ENCODE measurements at places on chromosomes 1 and 21.

GRCh38 chr1:229938551-229938950, 128.5 kb upstream of the GALNT2 start:
- DNase-seq = no peak

DNA sequence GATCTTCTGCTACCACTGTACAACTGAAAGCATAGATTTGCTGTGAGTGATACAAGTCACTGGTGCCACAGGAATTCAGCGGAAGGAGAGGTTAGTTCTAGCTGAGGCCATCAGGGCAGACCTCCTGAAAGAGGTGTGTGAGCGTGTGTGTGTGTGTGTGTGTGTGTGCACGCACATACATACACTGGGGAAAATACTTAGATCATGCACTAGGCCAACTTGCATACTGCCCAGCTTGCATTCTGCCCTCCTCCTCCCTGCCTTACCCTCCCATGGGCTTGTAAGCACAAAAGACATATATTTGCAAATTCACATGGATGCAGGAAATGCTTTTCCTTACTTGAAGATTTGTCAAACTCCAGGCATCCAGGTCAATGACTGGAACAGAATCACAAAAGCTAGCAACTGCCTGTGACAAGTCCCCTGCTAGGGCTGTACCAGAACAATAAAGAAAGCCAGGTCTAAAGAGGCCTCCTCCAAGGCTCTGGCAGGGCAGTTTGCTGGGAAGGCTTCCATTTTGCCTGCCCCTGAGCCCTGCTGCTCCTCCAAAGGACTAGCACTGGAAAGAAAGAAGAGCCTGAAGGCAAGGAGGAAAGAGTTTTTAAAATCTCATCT, 23.2 kb downstream of the PLEKHA6 start:
- DNase-seq = no peak

GRCh38 chr1:29901624-29902325, 665.5 kb downstream of the PTPRU start:
- DNase-seq = no peak

GRCh38 chr1:93007941-93008577, 46.8 kb upstream of the DIPK1A start:
- DNase-seq = no peak

- no peak for DNase-seq
Measured at GRCh38 chr1:4710592-4711415, 56.4 kb downstream of the AJAP1 start.

DNA sequence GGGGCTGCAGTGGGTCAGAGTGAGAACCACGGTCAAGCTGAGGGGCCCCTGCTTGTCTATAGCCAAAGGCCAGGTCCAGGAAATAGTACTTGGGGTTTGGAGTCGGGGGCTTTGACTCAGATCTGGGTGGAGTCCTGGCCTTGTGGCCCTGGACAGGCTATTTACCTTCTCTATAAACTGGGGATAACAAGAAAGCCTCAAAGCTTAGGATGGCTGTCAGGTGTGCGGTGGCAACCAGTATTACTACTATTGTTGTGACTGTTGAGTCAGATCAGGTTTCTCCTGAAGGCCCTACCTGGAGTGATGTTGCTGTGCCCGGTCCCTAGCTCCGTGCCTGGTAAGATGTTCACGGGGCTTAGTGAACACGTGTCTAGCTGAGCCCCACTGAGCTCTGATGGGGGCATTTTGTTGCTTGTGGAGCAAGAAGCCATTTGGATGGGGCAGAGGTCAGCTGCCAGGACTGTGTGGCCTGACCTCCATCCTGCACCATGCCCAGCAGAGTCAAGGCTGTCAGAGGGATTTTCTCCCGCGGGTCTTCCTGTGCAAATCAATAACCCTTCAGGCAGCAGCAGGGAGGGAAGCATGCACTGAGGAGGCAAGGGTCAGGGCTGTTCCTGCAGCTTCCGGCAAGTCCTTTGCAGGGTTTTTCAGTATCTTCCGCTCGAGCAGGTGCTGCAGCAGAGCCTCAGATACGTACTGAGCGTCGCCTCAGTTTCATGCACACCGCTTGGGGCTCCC, 170.3 kb downstream of the CAMTA1 start:
- no peak for DNase-seq

- no peak for DNase-seq
Measured at GRCh38 chr1:163039707-163040093, 29.5 kb upstream of the RGS4 start.

DNA sequence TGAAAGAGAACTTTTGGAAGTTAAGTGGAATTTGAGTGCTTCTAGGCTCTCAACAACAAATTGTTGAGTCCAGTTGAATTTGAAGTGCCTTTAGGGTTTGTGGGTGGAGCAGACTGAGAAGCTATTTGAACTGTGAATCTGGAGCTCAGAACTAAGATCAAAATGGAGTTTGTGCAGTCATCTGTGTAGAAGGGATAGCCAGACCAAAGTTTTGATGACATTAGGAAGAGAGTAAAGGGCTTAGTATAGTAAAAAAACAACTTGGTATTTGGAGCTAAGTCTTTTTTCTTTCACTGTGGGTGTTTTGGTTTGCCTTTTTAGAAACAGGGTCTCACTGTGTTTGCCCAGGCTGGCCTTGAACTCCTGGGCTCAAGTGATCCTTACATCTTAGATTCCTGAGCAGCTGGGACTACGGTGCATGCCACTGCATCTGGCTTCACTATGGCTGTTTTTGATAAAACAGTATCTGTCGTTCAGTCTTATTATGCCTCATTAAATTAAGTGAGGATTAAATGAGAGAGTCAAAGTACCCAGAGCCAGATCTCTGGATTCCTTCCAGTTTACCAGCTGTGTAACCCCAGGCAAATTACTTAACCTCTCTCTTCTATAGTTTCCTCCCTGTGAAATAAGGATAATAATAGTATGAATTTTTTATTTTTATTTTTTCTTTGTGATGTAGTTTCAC, 20.0 kb downstream of the HDAC1 start:
- DNase-seq = no peak

DNA sequence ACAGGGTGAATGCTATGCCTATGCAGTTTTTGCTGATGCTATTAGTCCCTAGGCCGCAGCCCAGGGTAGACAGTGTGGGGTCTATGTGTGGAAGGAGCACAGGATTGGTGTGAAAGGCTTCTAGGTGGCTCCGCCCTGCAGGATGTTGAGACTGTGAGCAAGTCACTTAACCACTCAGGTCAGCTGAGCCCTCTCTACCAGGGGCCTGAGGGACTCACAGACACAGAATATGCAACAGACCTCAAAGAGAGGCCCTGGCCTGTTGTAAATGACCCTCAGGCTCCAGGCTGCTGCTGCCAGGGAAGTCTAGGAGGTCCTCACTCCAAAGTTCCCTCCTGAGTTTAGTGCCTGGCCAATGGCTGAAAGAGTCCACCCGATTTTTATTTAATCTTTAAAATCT, 11.0 kb downstream of the NHLH2 start:
- no peak for DNase-seq

- peak; percentile 63 for DNase-seq
Measured at GRCh38 chr1:101237229-101237837, 514 bp downstream of the S1PR1 start.

- no peak for DNase-seq
Measured at GRCh38 chr1:178328728-178329127, 168.0 kb downstream of the CLEC20A start.

GRCh38 chr1:4319496-4319895, 334.9 kb upstream of the AJAP1 start:
- no peak for DNase-seq

- DNase-seq = no peak
Measured at GRCh38 chr1:221823561-221823960, 81.7 kb upstream of the DUSP10 start.

DNA sequence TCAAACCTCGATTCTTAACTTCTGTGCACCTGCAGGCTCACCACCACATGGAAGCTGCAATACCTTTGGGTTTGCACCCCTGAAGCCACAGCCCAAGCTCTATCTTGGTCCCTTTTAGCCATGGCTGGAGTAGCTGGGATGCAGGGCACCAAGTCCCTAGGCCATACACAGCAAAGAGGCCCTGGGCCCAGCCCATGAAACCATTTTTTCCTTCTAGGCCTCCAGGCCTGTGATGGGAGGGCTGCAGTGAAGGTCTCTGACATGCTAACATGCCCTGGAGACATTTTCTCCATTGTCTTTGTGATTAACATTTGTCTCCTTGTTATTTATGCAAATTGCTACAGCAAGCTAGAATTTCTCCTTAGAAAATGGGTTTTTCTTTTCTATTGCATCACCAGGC, 79.2 kb downstream of the PRRX1 start:
- no peak for DNase-seq

DNA sequence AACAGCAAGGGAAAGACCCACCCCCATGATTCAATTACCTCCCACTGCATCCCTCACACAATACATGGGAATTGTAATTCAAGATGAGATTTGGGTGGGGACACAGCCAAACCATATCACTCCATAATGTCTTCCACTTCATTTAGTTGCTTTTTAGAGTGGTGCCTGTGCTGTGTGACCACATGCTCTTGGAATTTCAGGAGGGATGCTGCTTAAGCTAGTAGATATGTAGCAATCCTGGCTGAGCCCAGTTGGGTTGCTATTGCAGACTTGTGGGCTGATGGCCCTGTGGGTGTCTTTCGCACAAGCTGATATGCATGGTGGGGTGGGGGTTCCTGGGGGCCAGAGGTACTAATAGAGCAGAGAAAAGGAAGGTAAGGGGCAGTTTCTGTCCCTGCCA, 160.4 kb upstream of the SYT6 start:
- no peak for DNase-seq

- no peak for DNase-seq
Measured at GRCh38 chr1:33460144-33460543, 12.3 kb upstream of the ZSCAN20 start.

DNA sequence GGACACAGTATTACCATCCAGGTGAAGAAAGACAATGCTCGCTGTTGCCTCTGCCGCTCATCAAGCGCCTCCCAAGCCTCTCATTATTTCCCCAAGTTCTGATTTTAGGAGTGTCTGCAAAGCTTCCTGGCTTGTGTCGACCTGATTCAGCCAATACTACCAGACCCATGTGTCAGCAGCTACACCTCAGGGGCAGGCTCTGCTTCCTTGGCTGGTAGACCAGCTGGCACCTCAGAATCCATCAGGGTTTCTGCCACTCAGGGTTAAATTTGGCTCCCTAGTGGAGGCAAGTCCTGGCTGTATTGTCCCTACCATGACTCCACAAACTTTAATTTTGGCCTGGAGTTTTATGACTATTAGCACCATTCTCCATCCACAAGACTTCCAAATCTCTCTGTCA, 35.4 kb downstream of the SUSD4 start:
- DNase-seq = no peak

DNA sequence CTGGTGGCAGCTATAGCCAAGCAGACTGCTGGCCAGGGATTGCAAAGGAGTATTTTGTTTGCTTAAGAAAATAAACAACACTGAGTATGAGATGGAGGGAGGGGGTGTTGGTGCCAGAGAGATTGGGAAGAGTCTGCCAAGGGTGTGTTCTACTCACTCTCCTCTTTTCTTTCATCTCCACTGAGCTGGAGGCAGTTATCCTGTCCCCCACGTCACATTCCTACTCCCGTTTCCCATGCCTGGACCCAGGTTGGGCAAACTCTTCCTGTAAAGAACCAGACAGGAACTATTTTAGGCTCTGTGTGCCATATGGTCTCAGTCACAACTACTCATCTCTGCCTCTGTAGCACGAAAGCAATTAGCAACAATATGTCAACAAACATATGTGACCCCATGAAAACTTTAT, 1.4 kb upstream of the IL24 start:
- no peak for DNase-seq

DNA sequence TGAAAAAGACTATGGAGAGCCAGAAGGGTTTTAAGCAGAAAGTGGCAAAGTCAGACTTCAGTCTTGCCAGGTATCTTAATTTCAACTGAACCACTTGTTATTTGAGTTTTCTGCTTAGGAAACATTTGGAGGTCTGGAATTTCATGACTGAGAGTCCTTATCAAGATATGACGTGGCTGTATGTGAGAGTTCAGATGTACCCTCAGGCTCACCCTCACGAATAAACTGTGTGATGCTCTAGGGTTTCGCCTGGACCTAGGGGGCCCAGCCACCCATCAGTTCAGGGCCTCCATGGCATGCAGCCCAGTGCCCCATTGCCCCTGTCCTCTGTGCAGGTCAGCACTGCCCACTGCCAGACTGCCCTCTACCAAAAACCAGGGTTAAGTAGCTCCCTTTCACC, 30.6 kb upstream of the TADA1 start:
- DNase-seq = no peak

DNA sequence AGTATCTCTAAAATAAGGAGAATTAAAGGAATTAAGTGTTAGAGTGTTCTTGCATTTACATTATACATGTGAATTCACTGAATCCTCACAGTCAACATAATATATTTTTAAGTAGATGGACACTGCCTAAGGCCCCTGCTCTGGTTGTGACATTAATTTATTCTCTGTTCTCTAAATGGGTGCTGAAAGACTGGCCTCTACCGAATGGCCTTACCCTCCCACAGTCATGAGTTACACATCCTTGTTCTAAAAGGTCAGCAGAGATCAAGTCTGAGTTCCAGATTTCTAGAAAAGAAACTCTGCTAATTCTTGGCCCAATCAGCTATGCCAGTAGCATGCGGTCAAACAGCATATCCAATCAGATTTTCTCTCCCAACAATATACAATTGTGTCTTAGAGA, 193.2 kb downstream of the TM2D1 start:
- DNase-seq = no peak

GRCh38 chr1:209462433-209462832, 121.1 kb upstream of the CAMK1G start:
- DNase-seq = no peak

GRCh38 chr1:8026153-8026975, at the start of gene ERRFI1:
Gene ERRFI1, minus strand, starts transcription at chr1:8026309. Its CDS starts 10,690 bp downstream, at chr1:8015619.
- peak; percentile 92 for DNase-seq

DNA sequence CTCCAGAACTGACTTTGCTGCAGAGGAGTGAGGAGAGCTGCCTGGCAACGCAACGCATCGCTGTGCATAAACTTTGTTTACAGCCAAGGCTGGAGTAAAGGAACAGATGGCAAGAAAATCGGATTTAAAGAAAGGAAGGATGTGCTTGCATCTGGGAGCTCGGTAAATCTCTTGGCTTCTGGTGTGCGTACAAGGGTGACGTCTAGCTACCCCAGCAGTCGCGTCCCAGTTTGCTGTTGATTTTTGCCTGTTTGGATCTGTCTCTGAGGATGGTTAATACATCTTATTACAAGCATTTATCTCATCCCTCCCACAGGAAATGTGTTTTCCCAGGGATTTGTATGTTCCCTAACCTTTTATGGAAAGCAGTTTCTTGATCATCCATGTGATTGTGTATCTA, 73.3 kb upstream of the RALGPS2 start:
- no peak for DNase-seq

DNA sequence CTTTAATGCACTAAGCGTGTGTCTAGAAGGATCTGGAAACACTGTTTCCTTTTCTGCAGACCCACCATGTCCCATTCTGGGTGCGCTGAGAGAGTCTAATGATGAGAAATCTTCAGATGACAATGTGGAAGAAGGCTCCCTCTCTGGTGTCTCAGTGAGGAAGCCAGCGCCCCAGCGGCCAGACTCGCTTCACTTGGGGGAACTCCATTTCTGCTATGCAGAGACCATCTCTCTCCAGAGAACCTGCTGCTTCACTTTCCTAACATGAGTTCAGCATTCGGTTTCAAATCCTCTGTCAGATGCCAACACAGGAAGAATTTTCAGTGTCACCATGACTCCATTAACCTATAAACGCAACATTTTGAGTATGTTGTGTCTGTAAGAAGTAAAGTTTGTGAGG, 121.8 kb downstream of the SYF2 start:
- DNase-seq = no peak

All from hematopoietic multipotent progenitor cell treated with erythropoietin and hydrocortisone succinate and interleukin-3 and kit ligand, for 4 days (in vitro differentiated cells).